ENCODE measurements at places on chromosomes 3 and 15.

DNA sequence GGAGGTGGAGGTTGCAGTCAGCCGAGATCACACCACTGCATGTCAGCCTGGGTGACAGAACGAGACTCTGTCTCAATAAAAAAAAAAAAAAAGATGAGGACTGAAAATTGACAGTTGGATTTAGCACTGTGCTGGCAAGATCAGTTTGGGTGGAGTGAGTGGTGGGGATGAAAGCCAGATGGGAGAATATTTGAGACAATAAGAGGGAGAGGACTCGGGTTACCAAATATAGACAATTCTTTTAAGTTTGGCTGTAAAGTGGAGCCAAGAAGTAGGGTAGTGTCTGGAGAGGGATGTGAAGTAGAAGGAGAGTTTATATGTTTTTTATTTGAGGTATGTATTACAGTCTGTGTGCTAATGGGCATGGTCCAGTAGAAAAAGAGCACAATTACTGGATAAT is 20.4 kb downstream of the TMOD3 start:
- DNase-seq = no peak

DNA sequence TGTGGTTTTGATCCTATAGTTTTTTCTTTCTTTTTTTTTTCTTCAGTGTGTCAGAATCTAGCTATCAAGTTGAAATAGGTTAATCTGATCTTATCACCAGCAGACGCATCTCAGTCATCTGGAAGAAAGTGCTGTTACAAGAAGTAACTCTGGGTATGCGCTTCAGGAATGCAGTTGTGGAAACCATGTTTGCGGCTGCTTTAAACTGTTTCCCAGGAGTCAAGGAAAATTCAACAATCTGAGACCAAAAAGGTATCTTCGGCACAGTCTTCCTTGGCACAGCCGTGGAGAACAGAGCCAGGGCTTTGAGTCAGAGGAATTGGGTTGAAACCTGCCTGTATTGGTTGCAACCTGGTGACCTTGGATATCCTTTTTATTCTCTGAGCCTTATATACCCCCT is 59.9 kb downstream of the CD47 start:
- DNase-seq = no peak

DNA sequence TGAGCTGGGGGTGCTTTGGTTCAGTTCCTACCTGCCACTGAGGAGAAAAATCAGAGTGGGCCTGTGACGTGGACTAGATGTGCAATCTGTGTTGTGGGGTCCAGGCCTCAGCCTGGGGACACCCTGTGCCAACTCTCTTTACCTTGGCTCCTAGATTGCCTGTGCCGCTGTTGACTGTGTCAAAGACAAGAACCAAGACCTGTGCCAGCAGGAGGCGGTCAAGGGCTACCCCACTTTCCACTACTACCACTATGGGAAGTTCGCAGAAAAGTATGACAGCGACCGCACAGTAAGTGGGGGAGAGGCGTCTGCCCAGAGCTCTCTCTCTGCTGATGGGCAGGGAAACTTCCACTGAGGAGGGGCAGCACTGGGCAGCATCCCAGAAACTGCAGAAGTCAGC is 40.6 kb upstream of the SEC22A start:
- DNase-seq = no peak

- DNase-seq = no peak
Measured at GRCh38 chr3:43581343-43581742, 40.5 kb downstream of the ANO10 start.

- DNase-seq = no peak
Measured at GRCh38 chr15:30924353-30924752, 20.6 kb downstream of the FAN1 start.

DNA sequence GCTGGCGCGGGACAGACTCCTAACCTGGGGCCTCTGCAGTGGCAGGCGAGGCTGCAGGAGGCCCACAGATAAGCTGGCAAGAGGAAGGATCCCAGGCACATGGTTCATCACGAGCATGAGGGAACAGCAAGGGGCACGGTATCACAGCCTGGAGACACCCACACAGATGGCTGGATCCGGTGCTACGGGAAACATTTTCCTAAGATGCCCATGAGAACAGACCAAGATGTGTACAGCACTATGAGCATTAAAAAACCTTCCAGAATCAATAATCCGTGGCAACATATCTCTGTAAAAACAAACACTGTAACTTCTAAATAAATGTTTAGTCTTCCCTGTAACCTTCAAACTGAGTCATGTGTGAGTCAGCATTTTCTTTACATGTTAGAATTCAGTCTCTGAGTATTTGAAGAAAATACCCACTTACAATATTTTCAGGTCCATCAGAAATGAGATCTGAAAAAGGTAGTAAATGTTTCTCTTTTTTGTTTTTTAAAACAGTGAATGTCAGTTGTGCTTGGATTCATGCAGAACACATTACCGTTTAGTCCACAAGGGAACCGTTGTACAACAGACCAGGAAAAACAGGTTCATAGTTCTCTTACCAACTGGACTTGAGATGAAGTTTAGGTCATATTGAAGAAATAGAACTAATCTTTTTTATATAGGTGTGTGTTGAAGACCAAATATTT is 75.9 kb downstream of the BOC start:
- no peak for DNase-seq

- DNase-seq = no peak
Measured at GRCh38 chr3:74036568-74036967, 411.8 kb upstream of the PDZRN3 start.
